CD4-positive, CD25-positive, alpha-beta regulatory T cell (primary cell): ENCODE measurements at places on chromosomes 4 and X. TPM values are rescaled to one million over a fixed set of nuclear protein-coding genes. Genes with fewer than 3 reads are reported as not detected.
A peak's percentile ranks its signal among the peaks of the same experiment; 100 is the strongest.

The NUDT11 gene
- total RNA-seq = 0.27 TPM

The CSAG1 gene
- total RNA-seq = not detected

GRCh38 chrX:155094468-155095061 lies 23.3 kb downstream of the BRCC3 start:
- peaks cover 7% of the 10 kb centered on the region for H3K36me3 ChIP-seq
- DNase-seq = peak; percentile 51
- no peak overlapping the region for H3K4me3 ChIP-seq
- H3K27ac ChIP-seq = no peak overlapping the region
- H3K27me3 ChIP-seq = no peaks in the 10 kb centered on the region
- no peaks in the 10 kb centered on the region for H3K4me1 ChIP-seq

GRCh38 chr4:129109965-129110824 lies 14.2 kb downstream of the C4orf33 start:
- H3K27me3 ChIP-seq = no peaks in the 10 kb centered on the region
- H3K36me3 ChIP-seq = peaks cover 4% of the 10 kb centered on the region
- no peak for DNase-seq
- no peaks in the 10 kb centered on the region for H3K4me1 ChIP-seq
- no peak overlapping the region for H3K27ac ChIP-seq

GRCh38 chr4:88187766-88188165 lies 29.3 kb upstream of the ABCG2 start:
- peaks cover 2% of the 10 kb centered on the region for H3K27me3 ChIP-seq
- H3K4me1 ChIP-seq = no peaks in the 10 kb centered on the region

DNA sequence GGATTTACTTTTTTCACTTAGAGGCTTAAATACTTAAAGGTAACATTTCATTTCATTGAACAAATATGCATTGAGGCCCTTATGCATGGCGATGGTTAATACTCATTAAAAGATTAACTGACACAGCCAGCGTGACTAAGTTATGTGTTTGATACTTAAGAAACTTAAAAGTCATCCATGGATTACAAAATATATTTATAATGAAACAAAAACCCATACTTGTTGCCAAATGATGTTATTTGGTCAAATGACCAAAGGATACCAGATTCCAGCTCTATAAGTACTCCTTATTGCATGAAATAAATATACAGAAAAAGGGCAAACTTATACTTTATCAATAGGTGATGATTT lies 26.7 kb downstream of the ZNF330 start:
- H3K27ac ChIP-seq = no peak overlapping the region
- DNase-seq = no peak
- H3K4me3 ChIP-seq = no peak overlapping the region

- H3K4me3 ChIP-seq = no peak overlapping the region
- no peaks in the 10 kb centered on the region for H3K27me3 ChIP-seq
- DNase-seq = no peak
- no peaks in the 10 kb centered on the region for H3K36me3 ChIP-seq
- H3K4me1 ChIP-seq = no peaks in the 10 kb centered on the region
These were observed 912.6 kb upstream of the LCORL start for GRCh38 chr4:18934197-18934596.

DNA sequence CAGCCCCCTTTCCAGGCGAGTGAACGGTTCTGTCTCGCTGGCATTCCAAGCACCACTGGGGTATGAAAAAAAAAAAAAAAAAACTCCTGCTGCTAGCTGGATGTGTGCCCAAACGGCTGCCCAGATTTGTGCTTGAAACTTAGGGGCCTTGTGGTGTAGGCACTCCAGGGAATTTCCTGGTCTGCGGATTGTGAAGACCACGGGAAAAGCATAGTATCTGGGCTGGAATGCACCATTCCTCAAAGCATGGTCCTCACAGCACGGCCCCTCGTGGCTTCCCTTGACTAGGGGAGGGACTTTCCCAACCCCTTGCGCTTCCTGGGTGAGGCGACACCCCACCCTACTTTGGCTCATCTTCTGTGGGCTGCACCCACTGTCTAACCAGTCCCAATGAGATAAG lies 516.8 kb upstream of the FAM241A start:
- no peaks in the 10 kb centered on the region for H3K27me3 ChIP-seq
- no peaks in the 10 kb centered on the region for H3K36me3 ChIP-seq
- no peak overlapping the region for H3K4me3 ChIP-seq
- H3K4me1 ChIP-seq = no peaks in the 10 kb centered on the region
- no peak overlapping the region for H3K27ac ChIP-seq

- H3K4me1 ChIP-seq = no peaks in the 10 kb centered on the region
- peaks cover 2% of the 10 kb centered on the region for H3K27me3 ChIP-seq
- DNase-seq = no peak
- no peak overlapping the region for H3K4me3 ChIP-seq
These were observed 325.5 kb upstream of the F9 start for GRCh38 chrX:139204898-139205667.

GRCh38 chr4:97778174-97778573 lies 365.1 kb downstream of the STPG2 start:
- H3K4me1 ChIP-seq = no peaks in the 10 kb centered on the region
- H3K36me3 ChIP-seq = no peaks in the 10 kb centered on the region
- H3K27ac ChIP-seq = no peak overlapping the region
- no peaks in the 10 kb centered on the region for H3K27me3 ChIP-seq

DNA sequence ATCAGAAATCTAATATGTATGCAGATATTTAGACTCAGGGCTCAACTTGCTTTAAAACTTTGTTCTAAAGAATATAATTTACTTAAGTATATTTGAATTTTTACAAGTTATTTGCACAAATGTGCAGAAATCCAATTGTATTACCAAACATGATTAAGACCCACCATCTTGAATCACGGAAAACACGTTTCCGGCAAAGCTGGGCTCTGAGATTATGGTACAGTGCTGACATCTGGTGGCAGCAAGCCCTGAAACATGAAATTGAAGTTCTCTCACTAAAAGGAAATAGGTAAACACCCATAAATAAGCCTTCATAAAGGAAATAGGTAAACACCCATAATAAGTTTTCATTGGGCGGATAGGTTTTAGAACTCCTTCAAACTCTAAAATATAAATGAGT lies 98.3 kb upstream of the MAOA start:
- no peaks in the 10 kb centered on the region for H3K27me3 ChIP-seq
- H3K4me1 ChIP-seq = peaks cover 7% of the 10 kb centered on the region
- peak overlapping the region; percentile 28 for H3K4me3 ChIP-seq
- no peak overlapping the region for H3K27ac ChIP-seq
- DNase-seq = peak; percentile 23
